ENCODE measurements at places on chromosomes 11 and 22. TPM values are rescaled to one million over a fixed set of nuclear protein-coding genes. Genes with fewer than 3 reads are reported as not detected.

GRCh38 chr11:44771252-44771734, 44.5 kb downstream of the TSPAN18 start:
- no peak for DNase-seq

GRCh38 chr22:36815558-36816338, 1.1 kb downstream of the PVALB start:
- DNase-seq: no peak

GRCh38 chr11:94275961-94276360, 28.4 kb upstream of the IZUMO1R start:
- DNase-seq: no peak

The ABTB2 gene
- total RNA-seq: 4.1 TPM

- no peak for DNase-seq
Observed at GRCh38 chr11:119531056-119531455, 108.1 kb upstream of the THY1 start.

DNA sequence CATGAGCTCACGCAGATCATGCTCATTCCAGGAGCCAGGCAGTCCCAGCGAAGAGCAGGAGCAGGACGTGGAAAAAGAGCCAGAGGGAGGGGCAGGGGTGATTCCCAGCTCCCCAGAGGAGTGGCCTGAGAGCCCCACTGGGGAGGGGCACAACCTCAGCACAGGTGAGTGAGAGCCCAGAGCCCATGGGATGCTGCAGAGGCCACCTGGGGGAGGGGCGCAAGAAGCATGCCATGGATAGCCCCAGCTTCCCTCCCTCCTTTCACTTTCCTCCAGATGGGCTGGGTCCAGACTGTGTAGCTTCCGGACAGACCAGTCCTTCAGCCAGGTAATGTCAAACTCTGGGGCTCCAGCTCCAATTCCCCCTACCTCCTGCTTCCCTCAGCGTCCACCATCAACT, 6.2 kb downstream of the SMTNL1 start:
- no peak for DNase-seq

GRCh38 chr22:22022947-22023534, 40.5 kb upstream of the TOP3B start:
- no peak for DNase-seq

GRCh38 chr22:38796262-38796957, 2.5 kb upstream of the DNAL4 start:
- DNase-seq: no peak

DNA sequence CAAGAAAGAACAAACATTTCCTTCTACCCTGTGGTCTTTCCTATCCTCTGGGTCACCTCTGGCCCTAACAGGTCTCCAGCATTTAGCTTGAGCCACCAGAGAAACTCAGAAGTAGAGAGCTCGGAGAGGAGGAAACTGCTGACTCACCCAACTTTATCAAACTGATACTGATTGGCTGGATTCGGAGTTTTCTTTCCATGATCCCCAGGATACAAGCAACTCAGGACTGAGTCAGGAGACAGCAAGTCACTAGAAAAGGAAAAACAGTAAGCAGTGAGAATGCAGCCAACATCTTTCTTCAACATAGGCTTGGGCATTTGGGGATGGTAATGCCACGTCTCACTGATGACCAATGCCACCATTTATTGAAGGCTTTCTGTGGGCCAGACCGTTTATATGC, 32.7 kb downstream of the THOC5 start:
- no peak for DNase-seq

DNA sequence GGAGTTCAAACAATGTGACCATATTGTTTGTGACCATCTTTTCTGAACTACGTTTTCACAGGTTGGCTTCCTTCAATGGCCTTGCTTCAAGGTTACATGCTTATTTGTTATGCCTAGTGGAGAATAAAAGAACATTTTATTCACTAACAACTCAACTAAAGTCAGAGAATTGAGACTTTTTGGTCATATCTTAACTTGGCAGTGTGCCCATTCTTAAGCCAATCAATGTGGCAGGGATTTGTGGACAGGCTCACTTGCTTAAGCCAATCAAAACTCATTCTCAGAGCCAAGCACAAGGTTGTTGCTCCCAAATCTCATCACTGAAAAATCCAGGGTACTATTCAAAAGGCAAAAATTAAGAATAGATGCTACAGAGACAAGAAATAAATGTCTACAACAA, 455.8 kb upstream of the FAT3 start:
- DNase-seq: no peak

DNA sequence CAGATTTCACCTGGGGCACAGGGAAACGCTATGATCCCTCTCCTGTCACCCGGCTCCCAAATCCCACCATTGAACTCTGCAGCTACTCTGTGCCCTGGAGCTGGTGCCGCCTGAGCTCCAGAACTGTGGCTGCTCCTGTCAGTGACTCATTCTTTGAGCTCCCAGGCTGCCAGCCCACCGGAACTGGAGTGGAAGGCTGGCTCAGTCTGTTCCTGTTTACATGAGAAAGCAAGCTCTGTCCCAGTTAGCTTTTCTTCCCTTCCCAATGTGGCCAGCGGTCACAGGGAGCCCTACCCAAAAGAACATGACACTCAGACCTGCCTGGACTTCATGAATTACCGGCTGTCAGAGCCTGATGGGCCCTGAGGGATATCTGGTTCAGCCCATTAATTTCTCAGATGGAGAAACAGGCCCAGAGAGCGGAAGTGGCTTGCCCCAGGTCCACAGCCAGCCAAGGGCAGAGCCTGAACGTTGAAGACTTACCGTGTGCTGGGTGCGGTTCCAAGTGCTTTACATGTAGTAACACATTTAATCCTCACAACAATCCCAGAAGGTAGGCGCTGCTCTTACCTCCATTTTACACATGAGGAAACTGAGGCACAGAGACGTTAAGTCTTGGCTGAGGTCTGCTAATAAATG, 23.8 kb upstream of the IGSF22 start:
- no peak for DNase-seq

DNA sequence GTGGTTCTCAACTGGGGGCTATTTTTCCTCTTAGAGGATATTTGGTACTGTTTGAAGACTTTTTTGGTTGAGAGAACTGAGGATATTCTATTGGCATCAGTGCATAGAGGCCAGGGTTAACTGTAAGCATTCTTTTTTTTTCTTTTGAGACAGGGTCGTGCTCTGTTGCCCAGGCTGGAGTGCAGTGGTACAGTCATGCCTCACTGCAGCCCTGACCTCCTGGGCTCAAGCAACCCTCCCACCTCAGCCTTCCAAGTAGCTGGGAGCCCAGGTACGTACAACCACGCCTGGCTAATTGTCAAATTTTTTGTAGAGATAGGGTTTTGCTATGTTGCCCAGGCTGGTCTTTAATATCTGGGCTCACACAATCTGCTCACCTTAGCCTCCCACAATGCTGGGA, 12.9 kb downstream of the MMP7 start:
- no peak for DNase-seq

GRCh38 chr11:93032580-93032979, 63.1 kb downstream of the MTNR1B start:
- no peak for DNase-seq

- DNase-seq: no peak
Observed at GRCh38 chr11:50379484-50379883, 346.8 kb downstream of the OR4C45 start.

GRCh38 chr11:67349457-67349856, 3.9 kb downstream of the POLD4 start:
- no peak for DNase-seq

GRCh38 chr22:25569361-25569760, 4.9 kb downstream of the GRK3 start:
- no peak for DNase-seq

The ATG16L2 gene
- 46.5 TPM for total RNA-seq

The PRODH gene
- total RNA-seq: 6.8 TPM

The SELENOH gene
- 75.2 TPM for total RNA-seq

DNA sequence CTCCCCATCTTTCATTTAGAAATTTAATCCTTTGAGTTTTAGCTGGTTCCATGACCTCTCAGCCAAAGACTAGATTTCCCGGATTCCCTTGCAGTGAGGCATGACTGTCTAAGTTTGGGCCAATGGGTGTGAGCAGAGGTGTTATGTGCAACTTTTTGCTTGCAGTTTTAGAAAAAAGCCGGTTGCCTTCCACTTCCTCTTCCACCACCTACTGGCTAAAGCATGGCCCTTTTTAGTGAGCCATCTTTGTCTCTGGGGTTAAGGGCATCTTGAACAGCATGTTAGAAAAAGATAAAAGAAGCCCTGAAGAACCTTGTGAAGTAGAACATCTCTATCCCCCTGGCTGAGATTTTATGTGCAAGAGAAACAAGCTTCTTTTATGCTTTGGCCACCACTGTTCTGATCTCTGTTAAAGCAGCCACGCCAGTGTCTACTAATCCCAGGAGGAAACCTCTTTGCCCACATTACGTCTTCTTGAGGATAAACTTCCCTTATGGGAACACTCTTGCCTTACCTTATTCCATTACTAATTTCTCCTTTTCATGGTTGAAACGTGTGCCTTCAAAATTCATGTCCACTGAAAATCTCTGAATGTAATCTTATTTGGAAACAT, 279.9 kb downstream of the TENM4 start:
- DNase-seq: no peak

The KCNE3 gene
- 8.4 TPM for total RNA-seq

DNA sequence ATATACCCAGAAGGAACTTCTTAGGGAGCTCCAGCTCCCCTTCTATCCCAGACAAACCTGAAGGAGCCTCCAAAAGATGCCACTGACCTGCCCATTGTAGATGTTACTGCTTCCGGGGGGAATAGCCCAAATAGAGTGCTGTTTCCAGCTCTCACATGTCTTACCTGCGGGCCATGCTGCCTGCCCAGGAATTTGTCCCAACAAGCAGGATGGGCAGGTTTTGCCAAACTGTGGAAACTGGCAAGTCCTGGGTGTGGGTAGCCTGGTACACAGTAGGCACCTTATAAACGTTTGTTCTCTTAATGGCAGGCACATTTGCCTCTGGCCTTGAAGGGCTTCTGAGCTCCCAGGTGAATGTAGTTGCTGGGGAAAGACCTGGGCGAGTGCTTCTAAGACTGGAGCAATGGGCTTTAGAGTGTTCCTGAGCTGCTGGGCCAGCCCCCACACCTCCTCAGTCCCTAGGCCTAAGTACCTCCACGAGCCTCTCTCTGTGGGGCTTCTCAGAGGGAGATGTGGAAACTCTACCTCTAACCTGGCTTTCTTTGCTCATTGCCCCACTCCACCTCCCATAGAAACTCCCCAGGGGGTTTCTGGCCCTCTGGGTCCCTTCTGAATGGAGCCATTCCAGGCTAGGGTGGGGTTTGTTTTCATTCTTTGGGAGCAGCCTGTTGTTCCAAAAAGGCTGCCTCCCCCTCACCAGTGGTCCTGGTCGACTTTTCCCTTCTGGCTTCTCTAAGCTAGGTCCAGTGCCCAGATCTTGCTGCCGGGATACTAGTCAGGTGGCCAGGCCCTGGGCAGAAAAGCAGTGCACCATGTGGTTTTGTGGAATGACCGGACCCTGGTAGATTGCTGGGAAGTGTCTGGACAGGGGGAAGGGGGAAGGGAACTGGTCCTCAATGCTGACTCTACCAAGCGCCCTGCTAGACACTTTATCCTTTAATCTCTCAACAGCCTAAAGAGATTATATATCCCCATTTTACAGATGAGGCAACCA, 37.2 kb downstream of the LIMK2 start:
- DNase-seq: no peak

GRCh38 chr11:103980108-103980507, 56.3 kb upstream of the DDI1 start:
- DNase-seq: no peak

DNA sequence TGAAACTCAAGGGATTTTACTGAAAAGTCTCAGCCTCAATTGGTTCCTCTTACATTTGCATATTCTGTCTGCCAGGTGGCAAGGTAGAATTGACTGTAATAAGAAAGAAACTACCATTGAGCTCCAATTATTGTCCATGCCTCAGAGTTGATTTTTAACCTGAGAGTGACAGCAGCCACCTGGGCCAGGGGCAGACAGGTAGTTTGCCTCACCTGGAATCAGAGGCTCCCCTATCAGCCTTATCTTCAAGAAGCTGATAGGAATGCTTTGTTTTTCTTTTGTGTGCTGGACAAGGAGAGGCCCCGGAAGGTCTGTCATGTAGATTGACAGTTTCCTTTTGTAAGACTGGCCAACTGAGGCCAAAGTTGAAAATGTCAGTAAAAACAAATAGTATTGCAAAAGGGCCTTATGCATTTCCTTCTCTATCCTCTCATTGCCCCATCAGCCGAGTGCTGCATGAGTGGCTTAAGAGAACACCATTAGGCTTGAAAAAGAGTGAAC, 34.1 kb downstream of the CD44 start:
- no peak for DNase-seq

- no peak for DNase-seq
Observed at GRCh38 chr22:32803020-32803737, 1.7 kb downstream of the TIMP3 start.

- DNase-seq: no peak
Observed at GRCh38 chr11:31788085-31788484, 23.0 kb downstream of the PAX6 start.

DNA sequence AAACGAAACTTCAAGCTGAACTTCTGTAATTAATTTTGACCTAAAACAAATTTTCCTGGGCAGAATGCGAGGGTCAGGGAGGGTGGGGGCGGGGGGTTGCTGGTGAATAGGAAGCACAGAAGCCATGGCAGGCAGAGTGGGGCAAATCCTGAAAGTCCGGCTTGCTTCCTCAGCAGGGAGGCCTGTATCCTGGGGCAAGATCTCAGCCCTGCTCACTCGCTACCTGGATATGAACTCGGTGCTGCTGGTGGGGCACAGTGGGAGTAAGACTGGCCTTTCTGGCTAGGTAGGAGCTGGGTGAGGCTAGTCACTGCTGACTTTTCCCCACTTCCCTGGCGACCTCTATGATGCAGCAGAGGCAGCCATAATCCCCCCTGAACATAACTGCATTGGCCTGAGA, 168.9 kb upstream of the CHORDC1 start:
- no peak for DNase-seq

GRCh38 chr11:12631651-12632050, 42.6 kb upstream of the TEAD1 start:
- DNase-seq: no peak

The HMOX1 gene
- total RNA-seq: 13.0 TPM

GRCh38 chr22:30073743-30074142, 6.5 kb upstream of the HORMAD2 start:
- DNase-seq: no peak

- DNase-seq: no peak
Observed at GRCh38 chr22:31289344-31289743, 2.9 kb downstream of the PIK3IP1 start.

DNA sequence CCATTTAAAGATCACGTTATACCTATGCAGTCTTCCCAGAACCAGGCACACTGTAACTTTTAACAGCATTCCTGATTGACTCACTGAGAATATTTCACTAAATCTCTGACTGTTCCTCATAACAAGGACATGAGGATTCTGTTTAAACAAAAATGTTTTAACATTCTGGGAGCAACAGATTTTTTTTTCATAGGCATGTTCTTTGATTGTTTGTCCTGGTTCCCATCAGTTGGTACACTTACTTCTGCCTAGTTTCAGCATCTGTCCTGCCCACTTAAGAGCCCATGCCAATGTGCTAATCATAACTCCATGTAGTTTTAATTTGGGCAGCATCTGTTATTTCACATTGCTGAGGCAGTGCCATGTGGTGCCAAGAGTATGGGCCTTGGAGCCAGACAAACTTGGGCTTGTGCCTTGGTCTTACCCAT, 138.5 kb upstream of the CTSC start:
- DNase-seq: no peak

The OR51I1 gene
- total RNA-seq: not detected

The LRRC10B gene
- total RNA-seq: 1.3 TPM

GRCh38 chr11:69558519-69558941, 77.1 kb downstream of the LINC01488 start:
- DNase-seq: no peak

Measured in esophagus squamous epithelium (tissue), 5 donors.